ENCODE measurements at places on chromosomes 1 and 21.

- DNase-seq = no peak
Measured at GRCh38 chr1:46517010-46517600, 27.5 kb downstream of the DMBX1 start.

DNA sequence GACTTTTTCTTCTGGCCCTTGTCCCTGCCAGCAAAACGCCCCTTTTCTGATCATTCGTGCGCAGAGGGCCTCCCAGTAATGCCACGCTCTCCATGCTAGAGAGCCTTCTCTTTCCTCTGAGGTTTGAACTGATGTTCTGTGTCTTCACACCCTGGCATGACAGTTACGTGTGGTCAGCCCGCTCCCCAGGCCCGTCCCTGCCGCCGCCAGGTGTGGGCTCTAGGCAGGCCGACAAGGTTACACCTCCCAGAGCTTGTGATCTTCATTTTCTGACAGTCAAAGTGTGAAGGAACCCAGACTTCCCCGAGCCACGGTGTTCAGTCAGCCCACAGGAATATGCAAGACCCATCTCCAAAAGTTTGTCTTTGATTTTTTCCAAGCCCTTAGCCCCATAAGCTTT lies 265.6 kb downstream of the TM2D1 start:
- DNase-seq = no peak

DNA sequence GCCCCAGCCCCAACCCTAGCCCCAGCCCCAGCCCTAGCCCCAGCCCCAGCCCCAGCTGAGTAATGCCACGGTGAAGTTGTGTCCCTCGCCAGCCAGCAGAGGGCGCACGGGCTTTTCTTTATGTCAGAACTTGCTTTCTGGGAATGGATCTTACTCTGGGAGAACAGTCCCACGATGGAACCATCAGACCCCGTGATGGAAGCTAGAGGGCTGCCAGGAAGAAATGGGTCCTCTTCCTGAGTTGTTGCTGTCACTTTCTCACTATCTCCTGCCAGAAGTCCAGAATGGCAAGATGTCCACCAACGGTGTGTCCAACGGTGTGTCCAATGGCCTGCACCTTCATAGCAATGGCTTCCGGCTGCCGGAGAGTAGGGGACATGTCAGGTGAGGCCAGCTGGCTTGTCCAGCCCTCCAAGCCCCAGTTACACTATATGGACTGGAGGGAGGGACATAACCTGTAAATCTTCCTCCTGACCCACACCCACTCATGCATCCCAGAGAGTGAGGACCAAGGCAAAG lies 25.1 kb upstream of the TMEM222 start:
- DNase-seq = peak; percentile 64

DNA sequence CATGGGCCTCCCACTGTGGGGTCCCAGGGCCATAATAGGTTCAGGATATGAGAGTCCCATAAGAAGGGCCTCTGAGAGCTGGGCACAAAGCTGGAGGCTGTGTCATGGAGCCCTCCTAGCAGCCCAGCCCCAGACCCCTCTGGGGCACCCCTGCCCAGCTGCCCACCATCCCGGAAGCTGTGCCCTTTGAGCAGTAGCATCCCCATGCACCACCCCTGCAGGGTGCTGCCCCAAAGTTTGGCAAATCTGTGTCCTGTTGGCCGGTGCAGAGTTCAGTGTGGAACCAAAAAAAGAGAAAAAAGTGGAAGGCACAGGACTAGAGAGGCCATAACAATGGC lies 17.6 kb downstream of the TNNT2 start:
- DNase-seq = no peak

GRCh38 chr1:201404722-201405483 lies 5.8 kb upstream of the LAD1 start:
- no peak for DNase-seq

- peak; percentile 50 for DNase-seq
Measured at GRCh38 chr1:231806623-231807495, 180.3 kb downstream of the DISC1 start.

DNA sequence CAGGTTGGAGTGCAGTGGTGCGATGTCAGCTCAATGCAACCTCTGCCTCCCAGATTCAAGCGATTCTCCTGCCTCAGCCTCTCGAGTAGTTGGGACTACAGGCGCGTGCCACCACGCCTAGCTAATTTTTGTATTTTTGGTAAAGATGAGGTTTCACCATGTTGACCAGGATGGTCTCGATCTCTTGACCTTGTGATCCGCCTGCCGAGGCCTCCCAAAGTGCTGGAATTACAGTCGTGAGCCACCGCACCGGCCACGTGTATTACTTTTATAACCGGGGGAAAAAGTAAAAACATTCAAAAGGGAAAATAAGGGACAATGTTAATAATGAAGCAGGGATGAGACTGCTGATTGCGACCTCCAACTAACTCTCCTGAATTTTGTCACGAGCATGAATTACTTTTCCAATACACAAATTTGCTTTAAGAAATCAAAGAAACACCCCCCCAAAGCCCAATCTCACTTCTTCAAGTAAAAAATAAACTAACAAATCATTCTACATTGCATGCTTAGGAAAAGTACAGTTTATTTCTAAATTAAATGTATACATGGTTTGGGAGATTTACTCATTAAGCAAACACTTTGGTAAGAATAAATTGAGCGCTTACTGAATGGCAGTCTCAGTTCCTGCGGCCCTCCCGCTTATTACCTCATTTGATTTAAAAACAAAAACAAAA lies 521 bp upstream of the ZBED6 start:
- DNase-seq = no peak

DNA sequence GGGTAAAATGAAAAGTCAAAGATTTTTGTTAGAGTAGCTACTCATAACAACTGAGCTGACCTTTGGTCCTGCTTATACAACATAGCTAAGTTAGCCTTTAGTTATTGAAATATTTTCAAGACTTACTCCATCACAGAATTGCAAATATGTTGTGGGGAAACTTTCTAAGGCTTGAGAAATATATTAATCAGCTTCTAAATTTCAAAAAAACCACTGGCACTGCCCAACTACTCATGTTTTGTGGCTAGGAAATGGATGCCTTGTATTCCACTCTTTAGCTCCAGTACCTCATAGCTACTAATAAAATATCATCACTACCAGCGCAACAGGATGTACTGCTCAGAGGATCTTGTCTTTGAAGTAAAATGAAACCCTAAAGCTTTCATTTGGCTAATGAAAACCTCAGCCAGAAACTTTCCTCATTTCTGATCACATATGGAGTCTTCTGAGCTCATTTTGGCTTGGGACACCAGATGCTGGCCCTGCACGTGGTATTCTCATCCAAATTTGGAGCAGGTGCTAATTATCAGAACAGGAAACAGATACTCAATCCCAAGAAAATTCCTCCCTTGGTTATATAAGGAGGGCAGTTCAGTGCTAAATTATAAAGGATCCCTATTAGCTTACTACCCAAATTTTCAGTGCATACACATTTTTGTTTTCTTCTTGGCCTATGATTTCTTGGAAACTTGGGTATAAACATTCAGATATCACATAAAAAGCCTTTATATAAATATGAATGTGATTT lies 690.7 kb downstream of the ADGRL2 start:
- DNase-seq = no peak

DNA sequence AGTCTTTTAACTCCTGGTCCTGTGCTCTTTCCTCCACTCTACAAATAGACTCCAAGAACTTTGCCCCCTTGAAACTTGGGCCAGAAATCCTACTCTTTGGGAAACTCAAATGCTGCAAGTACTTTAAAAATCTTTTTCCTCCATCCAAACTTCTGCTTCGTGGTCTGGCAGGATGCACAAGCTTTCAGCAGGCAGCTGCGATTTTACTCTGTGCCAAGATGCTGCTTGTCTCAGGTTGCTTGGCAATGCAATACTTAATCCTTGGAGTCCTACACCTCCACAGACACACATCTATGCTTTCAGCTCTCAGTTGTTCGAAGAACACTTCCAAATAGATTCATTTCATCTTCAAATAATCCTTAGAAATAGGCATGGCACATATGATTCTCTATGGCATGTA lies 435.3 kb upstream of the USP24 start:
- DNase-seq = no peak

DNA sequence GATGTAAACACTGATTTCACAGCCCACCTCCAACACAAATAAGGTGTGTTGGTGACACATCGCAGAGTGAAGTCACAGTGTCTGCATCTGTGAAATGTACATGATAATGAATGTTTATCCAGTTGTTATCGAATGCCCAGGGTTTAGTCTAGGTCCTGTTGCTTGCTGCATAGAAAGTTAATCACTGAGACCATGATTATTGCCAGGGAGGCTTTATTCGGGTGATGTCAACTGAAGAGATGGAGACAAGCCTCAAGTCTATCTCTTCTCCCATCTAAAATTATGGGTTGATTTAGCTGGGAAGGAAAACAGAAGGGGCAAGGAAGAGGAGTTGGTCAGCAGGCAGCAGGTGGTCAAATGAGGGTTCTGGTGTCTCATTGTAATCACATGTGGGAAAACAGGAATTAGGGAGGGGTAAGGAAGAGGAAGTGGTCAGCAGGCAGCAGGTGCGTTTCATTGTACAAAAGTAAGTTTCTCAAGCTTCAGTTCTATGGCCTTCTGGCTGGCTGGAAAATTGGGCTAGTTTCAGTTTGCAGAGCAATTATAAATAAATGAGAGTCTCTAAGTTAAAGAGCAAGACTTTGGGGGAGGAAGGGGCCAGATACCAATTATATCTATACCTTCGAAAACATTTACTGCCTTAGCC lies 146.3 kb upstream of the DNAH14 start:
- no peak for DNase-seq

GRCh38 chr1:81366173-81366572 lies 434.6 kb upstream of the ADGRL2 start:
- DNase-seq = no peak
